ENCODE measurements at places on chromosomes 11 and 22. TPM values are rescaled to one million over a fixed set of nuclear protein-coding genes. Genes with fewer than 3 reads are reported as not detected.
A peak's percentile ranks its signal among the peaks of the same experiment; 100 is the strongest.

DNA sequence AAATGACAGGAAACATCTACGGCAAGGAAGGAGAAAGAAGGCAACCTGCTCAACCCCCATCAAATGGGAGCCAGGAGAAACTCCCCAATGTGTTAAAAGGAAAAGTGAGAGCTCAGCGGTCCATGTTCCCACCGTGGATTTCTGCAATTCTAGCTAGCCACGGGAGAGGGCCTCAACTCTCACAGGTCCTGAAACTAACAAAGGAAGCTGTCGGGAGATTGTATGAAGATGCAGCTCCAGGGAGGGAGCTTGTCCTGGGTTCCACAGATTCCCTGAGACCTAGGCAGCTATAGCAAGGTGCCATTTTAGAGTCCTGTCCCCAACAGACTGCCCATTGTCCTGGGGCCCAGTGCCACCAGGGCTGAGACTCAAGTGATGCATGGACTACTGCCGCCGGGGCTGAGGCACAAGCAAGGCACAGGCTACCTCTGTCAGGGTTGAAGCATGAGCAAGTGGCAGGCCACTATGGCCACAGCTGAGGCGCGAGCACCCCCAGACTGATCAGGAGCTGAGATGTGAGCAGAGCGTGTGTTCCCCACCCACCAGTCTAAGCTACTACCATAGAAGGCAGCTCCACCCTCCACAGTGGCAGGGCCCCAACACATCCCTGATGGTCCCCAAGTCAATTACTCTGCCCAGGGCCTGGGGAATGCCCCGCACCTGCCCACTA is 31.3 kb downstream of the RSF1 start:
- H3K36me3 ChIP-seq, result peaks cover 34% of the 10 kb centered on the region
- H3K4me3 ChIP-seq, result no peak overlapping the region
- DNase-seq, result no peak
- H3K27ac ChIP-seq, result no peak overlapping the region

GRCh38 chr11:74543991-74544390 is 48.4 kb upstream of the POLD3 start:
- H3K27me3 ChIP-seq, result peaks cover 46% of the 10 kb centered on the region
- H3K4me1 ChIP-seq, result no peaks in the 10 kb centered on the region
- no peak overlapping the region for H3K4me3 ChIP-seq
- DNase-seq, result no peak
- no peaks in the 10 kb centered on the region for H3K36me3 ChIP-seq

DNA sequence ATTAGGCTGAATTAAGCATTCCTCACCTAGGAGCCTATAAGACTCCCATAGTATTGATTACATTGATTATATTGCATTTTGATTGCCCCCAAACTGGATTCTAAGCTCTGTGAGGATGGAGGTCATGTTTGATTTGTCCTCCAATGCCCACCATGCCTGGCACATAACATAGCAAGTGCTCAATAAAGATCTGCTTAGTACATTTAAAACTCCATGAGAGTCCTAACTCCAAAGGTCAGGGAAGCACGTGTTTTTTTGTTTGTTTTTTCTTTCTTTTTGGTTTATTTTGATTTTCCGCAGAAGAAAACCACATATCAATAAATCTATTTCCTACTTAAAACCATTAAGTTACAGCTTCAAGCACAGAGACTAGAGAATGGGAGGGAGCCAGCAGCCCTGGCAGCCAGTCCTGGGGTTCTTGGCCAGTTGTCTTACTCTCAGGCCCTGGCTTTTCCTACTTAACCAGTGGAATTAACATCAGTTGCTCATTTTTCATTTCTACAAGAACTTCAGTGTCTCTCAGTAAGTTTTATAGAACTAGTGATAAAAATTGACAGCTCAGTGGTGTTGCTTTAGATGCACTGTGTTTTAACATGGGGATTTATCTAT is 429.9 kb upstream of the CCDC90B start:
- no peak overlapping the region for H3K4me3 ChIP-seq
- no peak for DNase-seq
- H3K4me1 ChIP-seq, result no peaks in the 10 kb centered on the region
- peaks cover 5% of the 10 kb centered on the region for H3K27me3 ChIP-seq
- no peaks in the 10 kb centered on the region for H3K36me3 ChIP-seq

GRCh38 chr11:76808996-76809395 is 25.8 kb downstream of the TSKU start:
- H3K27ac ChIP-seq, result no peak overlapping the region
- H3K4me3 ChIP-seq, result no peak overlapping the region
- no peaks in the 10 kb centered on the region for H3K36me3 ChIP-seq
- peaks cover 29% of the 10 kb centered on the region for H3K4me1 ChIP-seq

DNA sequence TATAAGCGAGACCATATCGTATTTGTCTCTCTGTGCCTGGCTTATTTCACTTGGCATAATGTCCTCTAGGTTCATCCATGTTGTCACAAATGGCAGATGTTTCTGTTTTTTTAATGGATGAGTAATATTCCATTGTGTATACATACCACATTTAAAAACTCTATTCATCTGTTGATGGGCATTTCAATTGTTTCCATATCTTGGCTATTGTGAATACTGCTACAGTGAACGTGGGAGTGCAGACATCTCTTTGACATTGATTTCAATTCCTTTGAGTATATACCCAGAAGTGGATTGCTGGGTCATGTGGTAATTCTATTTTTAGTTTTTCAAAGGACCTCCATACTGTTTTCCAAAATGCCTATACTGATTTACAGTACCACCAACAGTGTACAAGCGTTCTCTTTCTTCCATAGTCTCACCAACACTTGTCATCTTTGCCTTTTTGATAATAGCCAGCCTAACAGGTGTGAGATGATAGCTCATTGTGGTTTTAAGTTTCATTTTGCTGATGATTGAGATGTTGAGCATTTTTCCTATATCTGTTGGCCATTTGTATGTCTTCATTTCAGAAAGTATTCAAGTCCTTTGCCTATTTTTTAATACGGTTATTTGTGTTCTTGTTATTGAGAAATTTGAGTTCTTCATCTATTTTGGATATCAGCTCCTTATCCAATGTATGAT is 194.7 kb upstream of the E2F8 start:
- H3K4me1 ChIP-seq, result peaks cover 29% of the 10 kb centered on the region
- no peak overlapping the region for H3K27ac ChIP-seq
- no peak overlapping the region for H3K4me3 ChIP-seq
- no peaks in the 10 kb centered on the region for H3K36me3 ChIP-seq
- DNase-seq, result no peak
- peaks cover 36% of the 10 kb centered on the region for H3K27me3 ChIP-seq

GRCh38 chr11:125062931-125063428 is at the start of gene SLC37A2:
TSS of gene SLC37A2 (plus strand) at chr11:125063305. CDS start at chr11:125063368, 63 bp downstream.
- H3K4me3 ChIP-seq, result peak within 1 kb of the TSS; percentile 93
- H3K36me3 ChIP-seq, result no peaks in the 10 kb centered on the region
- peak within 1 kb of the TSS; percentile 82 for H3K27ac ChIP-seq

GRCh38 chr11:2694495-2694894 is 5.3 kb downstream of the KCNQ1OT1 start:
- H3K4me3 ChIP-seq, result no peak overlapping the region
- H3K27me3 ChIP-seq, result peaks cover 19% of the 10 kb centered on the region
- H3K36me3 ChIP-seq, result peaks cover 11% of the 10 kb centered on the region
- H3K4me1 ChIP-seq, result peaks cover 33% of the 10 kb centered on the region
- no peak for DNase-seq

- no peak overlapping the region for H3K4me3 ChIP-seq
- DNase-seq, result no peak
- no peak overlapping the region for H3K27ac ChIP-seq
- H3K4me1 ChIP-seq, result peaks cover 11% of the 10 kb centered on the region
- H3K27me3 ChIP-seq, result peaks cover 18% of the 10 kb centered on the region
- no peaks in the 10 kb centered on the region for H3K36me3 ChIP-seq
Observed at GRCh38 chr11:11521306-11522002, 100.4 kb downstream of the GALNT18 start.

DNA sequence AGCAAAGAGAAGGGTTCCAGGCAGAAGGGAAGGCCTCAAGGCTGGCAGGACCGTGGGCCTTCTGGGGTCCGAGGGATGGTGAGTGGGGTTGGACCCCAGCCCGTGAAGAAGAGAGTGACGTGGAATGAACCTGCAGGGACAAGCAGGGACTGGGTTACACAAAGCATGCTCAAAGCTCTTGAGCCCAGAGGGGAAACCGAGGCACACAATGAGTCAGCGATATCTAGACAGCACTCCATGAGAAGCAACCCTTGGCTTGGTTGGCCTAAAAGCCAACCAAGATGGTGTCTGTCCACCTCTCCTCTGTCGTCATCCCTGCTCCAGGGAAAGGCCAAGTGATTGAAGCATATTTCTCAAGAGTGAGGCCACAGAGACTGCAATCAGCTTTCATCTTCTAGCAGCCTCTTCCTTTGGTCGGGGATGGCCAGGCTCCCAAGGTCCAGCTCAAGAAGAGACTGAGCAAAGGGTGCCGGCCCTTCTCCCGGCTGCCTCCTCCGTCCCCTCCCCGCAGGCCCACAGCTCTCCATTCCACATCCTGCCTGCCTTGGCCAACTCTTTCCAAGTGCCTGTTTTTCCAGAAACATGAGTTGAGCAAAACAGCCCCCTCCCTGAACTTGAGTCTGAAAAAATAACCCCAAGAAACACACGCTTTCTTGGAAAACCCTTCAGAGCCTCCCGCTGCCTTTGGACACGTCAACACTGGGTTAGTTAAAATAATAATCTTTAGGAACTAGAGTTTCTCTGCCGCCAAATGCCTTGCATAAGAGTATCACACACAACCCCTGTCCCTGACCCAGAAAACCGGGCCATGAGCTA is 556.6 kb downstream of the MIAT start:
- H3K36me3 ChIP-seq, result no peaks in the 10 kb centered on the region
- no peak overlapping the region for H3K4me3 ChIP-seq
- no peak overlapping the region for H3K27ac ChIP-seq
- no peak for DNase-seq
- peaks cover 17% of the 10 kb centered on the region for H3K4me1 ChIP-seq

DNA sequence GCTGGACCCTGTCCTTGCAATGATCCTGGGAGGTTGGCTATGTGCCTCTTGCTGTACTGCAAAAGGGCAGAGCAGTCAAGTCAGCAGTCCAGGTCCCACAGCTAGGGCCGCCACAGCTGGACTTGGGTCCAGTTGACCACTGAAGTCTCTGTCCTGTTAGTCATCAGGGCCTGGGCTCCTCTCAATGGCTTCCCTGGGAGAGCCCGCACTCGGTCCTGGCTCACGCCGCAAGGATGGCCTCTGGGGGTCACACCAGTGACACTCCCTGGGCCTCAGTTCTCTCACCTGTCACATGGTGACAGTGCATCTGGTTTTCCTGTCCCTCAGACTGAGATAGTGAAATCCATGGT is 85.1 kb downstream of the NECTIN1 start:
- DNase-seq, result no peak
- H3K4me3 ChIP-seq, result no peak overlapping the region

Gene C1QTNF5
- 12.7 TPM for total RNA-seq

Gene TRIM34
- total RNA-seq, result 4.2 TPM

Gene ZNF143
- 23.0 TPM for total RNA-seq

Gene OR8A1
- total RNA-seq, result not detected

Gene SYT12
- total RNA-seq, result not detected

Gene BTBD18
- total RNA-seq, result not detected

Gene ACCS
- total RNA-seq, result 4.3 TPM

Gene IPO7
- total RNA-seq, result 141 TPM

Gene DAGLA
- total RNA-seq, result 2.4 TPM

All from HFFc6 (cell line).